ENCODE measurements at places on chromosomes 5 and 9.

- no peak for DNase-seq
Observed at GRCh38 chr5:171882118-171882517, 96.5 kb downstream of the SMIM23 start.

GRCh38 chr5:150349681-150350275, 7.7 kb upstream of the TCOF1 start:
- no peak for DNase-seq

DNA sequence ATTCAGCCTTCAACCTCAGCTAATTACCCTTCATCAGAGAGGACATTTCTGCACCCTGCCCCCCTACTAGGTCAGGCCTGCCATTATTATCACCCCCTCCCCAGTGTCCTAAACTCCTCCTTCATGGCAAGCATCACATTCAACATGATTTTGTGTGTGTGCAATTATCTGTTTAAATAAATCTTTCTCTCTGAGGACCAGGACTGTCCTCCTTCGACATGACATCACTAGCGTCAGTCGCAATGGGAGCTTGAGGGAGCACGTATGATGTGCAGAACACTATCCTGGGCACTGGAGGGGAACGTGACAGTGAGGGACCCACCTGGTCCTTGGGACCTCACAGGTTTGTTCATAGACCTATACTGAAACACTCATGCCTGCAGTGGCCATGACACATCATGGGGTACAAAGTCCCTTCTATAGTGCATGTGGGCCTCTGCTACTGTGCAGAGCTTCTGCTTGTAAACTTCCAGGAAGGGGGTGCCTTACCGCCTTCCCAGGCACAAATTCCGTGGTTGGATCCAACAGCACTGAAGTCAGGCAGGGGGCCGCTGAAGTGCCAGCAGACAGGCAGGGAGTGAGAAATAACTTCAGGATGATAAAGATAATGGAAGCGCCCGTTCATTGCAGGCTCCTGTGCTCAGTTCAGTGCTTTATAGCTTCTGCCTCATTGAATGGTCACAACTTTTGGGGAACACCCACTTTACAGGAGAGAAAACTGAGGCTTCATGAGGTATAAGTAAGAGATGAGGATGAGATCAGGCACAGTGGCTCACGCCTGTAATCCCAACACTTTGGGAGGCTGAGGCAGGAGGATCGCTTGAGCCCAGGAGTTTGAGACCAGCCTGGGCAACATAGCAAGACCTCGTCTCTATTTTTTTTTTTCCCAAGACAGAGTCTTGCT, 36.0 kb upstream of the STXBP1 start:
- DNase-seq = no peak

DNA sequence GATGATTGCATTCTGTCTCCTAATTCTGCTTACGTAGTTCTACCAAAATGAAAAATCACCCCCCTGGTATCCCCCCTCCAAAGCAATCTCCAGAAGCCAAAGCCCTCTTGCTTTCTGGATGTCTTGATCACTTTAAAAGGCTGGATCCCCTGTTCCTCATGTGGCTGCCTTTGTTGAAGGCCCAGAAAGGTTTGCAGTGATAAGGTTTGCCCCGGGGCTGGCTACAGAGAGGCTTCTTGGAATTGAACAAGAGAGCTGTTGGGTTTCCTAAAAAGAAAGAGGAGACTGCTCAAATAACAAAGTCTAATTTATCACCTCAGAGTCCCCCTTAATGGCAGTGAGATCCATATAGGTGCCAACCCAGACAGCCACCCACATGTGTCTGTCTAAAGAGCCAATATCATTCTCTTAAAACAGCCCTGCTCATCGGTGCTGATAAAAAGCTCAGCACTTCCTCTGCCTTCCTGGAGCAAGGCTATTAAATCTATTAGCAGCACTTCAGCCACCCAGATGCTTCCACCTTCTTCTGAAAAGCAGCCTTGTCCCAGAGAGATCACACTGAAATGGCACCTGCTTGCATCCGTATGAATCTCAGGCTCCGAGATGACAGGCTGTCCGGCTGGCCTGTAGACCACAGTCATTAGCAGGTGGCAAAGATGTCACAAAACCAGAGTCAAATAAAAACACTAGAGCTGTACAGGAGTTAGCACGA, 70.9 kb downstream of the TEX10 start:
- no peak for DNase-seq

GRCh38 chr9:33233626-33234342, 6.2 kb upstream of the SPINK4 start:
- DNase-seq = no peak

Data from inflammatory macrophage treated with lipopolysaccharide for 1 hour (primary cell).